ENCODE measurements at places on chromosomes 2 and 18.
A peak's percentile ranks its signal among the peaks of the same experiment; 100 is the strongest.

DNA sequence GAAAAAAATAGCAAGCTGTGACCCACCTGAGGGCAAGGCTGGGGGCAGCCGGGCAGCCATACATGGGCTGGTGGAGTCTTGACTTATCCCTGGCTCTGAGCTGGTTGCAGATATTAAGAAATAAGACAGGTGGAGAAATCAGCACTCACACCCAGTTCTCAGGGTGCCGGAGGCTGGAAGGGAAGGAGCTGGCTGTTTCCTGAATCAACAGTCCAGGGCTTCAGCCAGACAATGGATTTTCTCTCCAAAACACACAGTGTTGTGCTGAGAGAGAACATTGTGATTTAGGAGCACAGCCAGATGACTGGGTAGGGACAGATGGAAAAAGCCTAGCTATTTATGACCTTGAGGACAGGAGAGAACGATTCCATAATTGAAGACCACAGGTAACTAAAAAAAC, 208.8 kb downstream of the LDLRAD4 start:
- DNase-seq, result no peak

- no peak for DNase-seq
These were observed 29.8 kb downstream of the TOGARAM2 start for GRCh38 chr2:29010946-29011345.

- no peak for DNase-seq
These were observed 93.9 kb downstream of the TTC32 start for GRCh38 chr2:19807866-19808265.

DNA sequence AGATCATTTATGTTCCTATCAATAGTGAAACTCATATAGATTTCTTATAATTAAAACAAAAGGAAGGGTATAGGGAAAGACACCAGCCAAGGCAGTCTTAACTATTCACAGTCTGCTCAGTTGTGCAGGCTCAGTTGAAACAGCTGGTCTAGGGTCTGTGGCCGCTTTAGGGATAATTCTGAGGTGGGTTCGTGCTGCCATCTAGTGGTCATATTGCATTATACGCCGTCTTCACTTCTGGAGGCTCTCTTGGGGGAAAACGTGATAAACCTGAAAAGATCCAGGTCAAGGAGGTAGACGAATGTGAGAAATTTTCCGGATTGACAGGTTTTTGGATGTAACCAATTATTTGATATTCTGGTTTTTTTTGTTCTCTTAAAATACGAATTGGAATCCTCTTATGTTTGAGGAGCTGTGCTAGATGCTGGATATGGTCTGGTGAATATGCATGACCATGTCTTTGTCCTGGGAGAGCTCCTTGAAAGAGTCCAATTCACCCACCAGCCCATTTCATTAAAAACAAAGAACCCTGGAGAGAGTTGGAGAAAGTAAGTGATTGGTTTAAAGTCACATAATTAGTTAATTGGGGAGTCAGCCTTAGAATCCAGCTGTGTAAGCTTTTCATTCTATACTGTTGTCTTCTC, 492.4 kb downstream of the PLCL1 start:
- peak; percentile 14 for DNase-seq

DNA sequence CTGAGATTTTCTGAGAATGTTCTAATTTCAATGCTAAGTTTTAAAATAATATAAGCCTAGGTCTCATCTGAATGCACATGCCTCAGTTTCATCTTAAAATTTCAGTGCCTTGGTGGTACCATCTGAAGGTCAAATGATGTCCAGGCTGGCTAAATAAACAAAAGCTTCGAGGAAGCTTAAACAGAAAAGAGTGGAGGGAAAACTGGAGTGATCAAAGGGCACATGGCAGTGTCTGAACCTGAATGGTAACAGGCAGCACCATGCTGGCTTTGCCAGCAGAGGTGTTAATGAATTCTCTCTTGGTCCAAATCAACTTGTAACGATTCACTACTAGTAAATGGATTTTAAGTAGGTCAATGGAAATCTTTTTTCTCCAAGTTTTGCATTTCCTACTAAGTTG, 158.4 kb upstream of the MEX3C start:
- no peak for DNase-seq

DNA sequence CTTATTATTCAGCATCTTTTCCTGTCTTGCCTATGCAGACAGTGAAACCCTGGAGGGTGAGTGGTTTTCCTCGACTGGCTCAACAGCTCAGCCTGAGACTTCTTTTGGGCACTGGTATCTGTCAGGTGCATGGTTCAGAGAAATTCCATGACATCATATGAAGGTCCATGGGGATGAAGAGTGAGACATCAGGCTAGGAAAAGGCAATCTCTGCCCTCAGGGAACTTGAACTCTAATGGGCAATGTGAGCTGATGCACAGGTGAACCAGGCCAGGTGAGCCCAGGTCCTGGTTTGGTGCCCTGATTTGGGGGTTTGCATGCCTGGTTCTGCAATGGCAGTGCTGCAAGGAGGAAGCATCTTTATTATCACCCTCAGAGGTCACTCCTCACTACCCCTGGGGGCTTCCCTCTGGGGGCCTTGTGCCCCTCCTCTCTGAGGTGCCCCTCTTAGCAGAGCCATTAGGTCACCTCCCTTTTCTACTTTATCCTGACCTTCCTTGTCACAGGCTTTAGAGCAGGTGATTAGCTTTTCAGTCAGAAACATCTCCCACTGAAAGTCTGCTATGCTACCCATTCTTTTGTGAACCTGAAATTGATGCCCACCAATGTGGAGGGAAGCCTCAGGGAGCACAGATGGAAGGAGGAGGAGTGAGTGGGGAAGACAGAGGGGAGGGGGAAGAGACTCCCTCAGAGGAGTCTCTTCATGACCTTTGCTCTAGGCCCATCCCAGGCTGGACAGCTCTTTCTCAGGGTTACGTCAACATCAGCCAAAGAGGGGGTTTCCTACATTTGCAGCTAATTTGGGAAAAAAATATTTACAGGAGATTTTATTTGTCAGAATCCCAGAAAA, 47.3 kb downstream of the MERTK start:
- DNase-seq, result no peak

- DNase-seq, result no peak
These were observed 239.9 kb upstream of the ID2 start for GRCh38 chr2:8441986-8442385.

DNA sequence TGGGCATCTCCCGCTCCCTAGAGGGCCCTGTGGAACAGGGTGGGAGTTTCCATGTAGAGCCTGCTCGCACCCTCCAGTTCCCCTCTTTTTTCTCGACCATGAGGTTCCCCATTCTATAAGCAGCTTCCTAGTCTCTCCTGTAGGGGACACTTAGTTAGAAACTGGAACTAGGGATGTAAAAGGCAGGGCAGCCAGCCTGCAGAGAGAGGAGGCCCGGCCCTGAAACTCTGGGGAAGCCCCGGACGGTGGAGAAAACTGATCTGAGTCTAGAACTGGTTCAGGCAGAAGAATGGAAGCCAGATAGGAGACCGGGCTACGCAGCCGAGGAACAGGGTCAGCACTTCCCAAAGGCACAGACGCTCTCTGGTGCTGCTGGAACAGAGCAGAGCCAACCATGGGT, 51.6 kb upstream of the ATG16L1 start:
- no peak for DNase-seq

GRCh38 chr2:226802573-226802972, 3.0 kb upstream of the IRS1 start:
- DNase-seq, result peak; percentile 88

DNA sequence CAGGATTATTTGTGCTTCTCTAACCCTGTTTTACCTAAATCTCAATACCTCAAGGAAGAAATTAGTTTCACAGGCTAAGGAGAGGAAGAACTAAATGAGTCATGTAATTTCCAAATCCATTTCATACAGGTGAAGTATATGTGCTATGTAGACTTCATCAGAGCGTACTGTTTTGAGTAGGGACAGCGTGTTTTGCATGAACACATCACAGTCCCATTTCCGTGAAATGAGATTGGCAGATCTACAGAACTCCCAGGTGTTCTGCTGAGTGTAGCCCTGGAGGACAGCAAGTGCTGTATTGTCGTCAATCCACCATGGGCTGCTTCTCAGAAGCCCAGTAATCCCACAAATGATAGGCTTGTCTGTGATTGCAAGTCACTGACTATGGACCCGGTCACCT, 97.7 kb downstream of the XRCC5 start:
- no peak for DNase-seq

GRCh38 chr18:76259096-76259495, 235.9 kb downstream of the ZNF516 start:
- DNase-seq, result no peak

- no peak for DNase-seq
These were observed 47.0 kb upstream of the TTC39C start for GRCh38 chr18:23967321-23968089.

GRCh38 chr2:111710613-111711012, 173.4 kb downstream of the ANAPC1 start:
- no peak for DNase-seq

DNA sequence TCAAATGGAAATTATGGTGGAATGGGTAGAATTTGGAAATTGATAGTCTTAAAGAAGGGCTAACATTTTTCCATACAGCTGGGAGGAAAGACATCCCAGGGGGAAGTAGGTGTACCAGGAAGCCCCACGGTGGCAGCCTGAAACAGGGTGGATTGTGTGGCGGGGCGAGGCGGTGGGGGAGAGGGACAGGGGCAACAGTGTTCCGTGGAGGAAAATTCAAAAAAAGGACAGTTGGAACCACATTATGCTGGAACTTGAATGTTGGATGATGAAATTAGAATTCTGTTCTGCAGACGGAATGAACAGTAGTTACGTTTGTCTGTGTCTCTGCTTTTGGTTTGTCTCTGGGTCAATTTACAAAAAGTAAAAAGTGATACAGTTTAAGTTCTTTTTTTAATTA, 10.6 kb upstream of the CIB4 start:
- peak; percentile 10 for DNase-seq

GRCh38 chr2:12032975-12033374, 286.5 kb downstream of the LPIN1 start:
- DNase-seq, result no peak

GRCh38 chr2:65061910-65062339, 5.7 kb downstream of the CEP68 start:
- DNase-seq, result no peak

DNA sequence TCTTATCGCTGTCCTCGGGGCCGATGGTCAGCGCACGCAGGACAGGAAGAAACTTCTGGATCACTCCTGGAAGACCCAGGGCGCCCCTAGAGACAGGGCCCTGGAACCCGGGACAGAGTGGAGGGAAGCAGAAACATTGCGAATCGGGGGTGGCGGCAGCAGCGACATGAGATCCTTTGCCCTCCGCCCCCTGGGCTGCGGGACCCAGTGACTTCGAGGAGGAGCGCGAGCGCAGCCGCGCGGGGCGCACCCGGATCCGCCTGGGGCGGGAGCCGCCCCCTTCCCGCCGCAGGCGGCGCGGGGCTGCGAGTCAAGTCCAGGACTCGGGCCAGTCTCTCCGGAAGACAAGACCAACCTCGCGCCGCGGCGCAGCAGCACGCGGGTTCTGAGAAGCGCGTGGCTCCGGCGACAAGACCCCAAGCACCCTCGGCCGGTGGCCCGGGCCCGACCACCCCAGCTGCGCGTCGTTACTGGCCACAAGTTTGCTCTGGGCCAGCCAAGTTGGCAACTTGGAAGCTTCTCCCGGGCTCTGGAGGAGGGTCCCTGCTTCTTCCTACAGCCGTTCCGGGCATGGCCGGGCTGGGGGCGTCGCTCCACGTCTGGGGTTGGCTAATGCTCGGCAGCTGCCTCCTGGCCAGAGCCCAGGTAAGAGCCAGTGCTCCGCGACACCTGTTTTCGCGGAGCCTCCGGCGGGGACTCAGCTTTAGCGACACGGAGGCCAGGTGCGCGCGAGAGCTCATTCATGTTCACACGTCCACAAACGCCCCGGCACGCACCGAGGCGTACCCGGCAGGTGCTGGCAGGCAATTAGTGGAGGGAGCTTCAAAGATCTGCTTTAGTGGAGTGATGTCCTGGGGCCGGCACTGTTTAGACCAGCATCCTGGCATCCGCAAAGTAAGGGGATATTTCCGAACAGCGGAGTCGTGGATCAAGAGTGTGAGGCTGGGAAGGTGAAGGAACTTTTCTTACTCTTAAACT, at the start of gene PTH2R:
Gene PTH2R, plus strand, starts transcription at position 319 of the 978 bp plus-strand sequence. Its CDS starts 252 bp downstream, at position 571.
- DNase-seq, result no peak

DNA sequence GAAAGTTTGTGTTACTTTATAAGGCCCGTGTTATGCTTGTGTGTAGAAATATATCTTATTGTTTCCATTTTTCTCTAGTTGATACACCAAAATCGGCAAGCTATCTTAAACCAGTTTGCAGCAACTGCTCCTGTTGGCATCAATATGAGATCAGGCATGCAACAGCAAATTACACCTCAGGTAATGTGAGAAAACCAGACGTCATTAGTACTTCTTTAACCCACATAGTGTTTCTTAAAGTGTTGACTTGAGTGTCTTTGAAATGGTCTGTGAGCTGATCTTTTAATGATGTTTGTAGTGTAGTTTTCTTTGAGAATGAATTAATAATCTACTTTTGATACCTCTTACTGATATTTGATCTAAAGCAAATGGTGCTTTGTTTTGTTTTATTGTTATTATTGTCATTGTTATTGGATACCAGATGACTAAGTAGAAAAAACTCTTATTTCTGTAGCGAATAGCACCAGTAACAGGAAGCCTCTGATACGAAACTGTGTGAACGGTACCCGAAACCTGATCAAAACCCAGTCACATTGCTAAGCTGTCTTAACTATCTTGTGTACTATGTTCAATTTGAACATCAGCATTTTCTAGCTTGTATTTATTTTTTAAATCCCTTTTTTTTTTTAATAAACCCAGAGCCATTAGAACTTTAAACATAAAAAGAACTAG, 53.7 kb downstream of the PTRHD1 start:
- peak; percentile 38 for DNase-seq

DNA sequence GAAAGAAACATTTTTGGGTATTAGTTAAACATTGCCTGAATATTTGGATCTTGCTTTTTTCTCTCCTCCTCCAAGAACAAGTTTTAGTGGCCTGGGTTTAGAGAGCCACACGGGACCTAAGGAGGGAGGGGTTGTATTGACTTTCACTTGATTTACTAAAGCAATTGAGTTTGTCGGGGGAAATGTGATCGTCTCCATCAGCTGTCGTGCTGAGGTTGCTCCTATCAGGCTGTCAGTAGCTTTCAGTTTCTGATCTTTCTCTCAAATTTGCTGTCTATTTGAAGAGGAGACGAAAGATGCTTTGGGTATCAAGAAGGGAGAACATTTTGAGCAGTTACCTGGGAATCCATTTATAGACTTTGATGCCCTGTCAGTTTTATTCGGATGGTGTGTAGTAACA, 106.0 kb downstream of the SETBP1 start:
- DNase-seq, result no peak

DNA sequence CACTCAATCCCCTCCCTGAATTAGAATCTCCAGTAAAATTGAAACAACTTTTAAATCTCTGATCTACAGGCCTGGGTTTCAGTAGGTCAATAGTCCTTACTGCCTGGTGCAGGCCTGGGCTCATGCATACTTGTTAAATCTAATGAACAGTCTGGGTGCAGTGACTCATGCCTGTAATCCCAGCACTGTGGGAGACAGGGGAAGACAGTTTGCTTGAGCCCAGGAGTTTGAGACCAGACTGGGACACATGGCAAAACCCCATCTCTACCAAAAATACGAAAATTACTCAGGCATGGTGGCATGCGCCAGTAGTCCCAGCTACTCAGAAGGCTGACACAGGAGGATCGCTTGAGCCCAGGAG, 94.7 kb upstream of the SP3 start:
- DNase-seq, result no peak
